ENCODE measurements at places on chromosomes 5 and 9. TPM values are rescaled to one million over a fixed set of nuclear protein-coding genes. Genes with fewer than 3 reads are reported as not detected.

The CCDC192 gene
- total RNA-seq, result not detected

GRCh38 chr9:93451849-93452709 lies 594 bp downstream of the FAM120A start:
- peaks cover 11% of the 10 kb centered on the region for H3K4me1 ChIP-seq
- peak; percentile 58 for DNase-seq
- peak overlapping the region; percentile 58 for H3K27ac ChIP-seq
- H3K27me3 ChIP-seq, result no peaks in the 10 kb centered on the region

- no peaks in the 10 kb centered on the region for H3K27me3 ChIP-seq
- peaks cover 5% of the 10 kb centered on the region for H3K4me1 ChIP-seq
- no peaks in the 10 kb centered on the region for H3K36me3 ChIP-seq
- H3K4me3 ChIP-seq, result no peak overlapping the region
These were observed 49.9 kb downstream of the CDO1 start for GRCh38 chr5:115766608-115767007.

- no peaks in the 10 kb centered on the region for H3K36me3 ChIP-seq
- no peak overlapping the region for H3K4me3 ChIP-seq
- H3K27me3 ChIP-seq, result no peaks in the 10 kb centered on the region
- H3K27ac ChIP-seq, result no peak overlapping the region
- no peaks in the 10 kb centered on the region for H3K4me1 ChIP-seq
- DNase-seq, result no peak
These were observed 262.2 kb downstream of the IRX2 start for GRCh38 chr5:2489306-2489705.

GRCh38 chr5:168356592-168356991 lies 65.1 kb downstream of the WWC1 start:
- no peaks in the 10 kb centered on the region for H3K36me3 ChIP-seq
- no peak overlapping the region for H3K27ac ChIP-seq
- H3K27me3 ChIP-seq, result no peaks in the 10 kb centered on the region
- no peaks in the 10 kb centered on the region for H3K4me1 ChIP-seq
- DNase-seq, result no peak

GRCh38 chr5:92605591-92605990 lies 975.4 kb downstream of the NR2F1-AS1 start:
- H3K4me3 ChIP-seq, result no peak overlapping the region
- no peak overlapping the region for H3K27ac ChIP-seq
- no peaks in the 10 kb centered on the region for H3K36me3 ChIP-seq
- no peak for DNase-seq
- H3K4me1 ChIP-seq, result no peaks in the 10 kb centered on the region
- no peaks in the 10 kb centered on the region for H3K27me3 ChIP-seq

DNA sequence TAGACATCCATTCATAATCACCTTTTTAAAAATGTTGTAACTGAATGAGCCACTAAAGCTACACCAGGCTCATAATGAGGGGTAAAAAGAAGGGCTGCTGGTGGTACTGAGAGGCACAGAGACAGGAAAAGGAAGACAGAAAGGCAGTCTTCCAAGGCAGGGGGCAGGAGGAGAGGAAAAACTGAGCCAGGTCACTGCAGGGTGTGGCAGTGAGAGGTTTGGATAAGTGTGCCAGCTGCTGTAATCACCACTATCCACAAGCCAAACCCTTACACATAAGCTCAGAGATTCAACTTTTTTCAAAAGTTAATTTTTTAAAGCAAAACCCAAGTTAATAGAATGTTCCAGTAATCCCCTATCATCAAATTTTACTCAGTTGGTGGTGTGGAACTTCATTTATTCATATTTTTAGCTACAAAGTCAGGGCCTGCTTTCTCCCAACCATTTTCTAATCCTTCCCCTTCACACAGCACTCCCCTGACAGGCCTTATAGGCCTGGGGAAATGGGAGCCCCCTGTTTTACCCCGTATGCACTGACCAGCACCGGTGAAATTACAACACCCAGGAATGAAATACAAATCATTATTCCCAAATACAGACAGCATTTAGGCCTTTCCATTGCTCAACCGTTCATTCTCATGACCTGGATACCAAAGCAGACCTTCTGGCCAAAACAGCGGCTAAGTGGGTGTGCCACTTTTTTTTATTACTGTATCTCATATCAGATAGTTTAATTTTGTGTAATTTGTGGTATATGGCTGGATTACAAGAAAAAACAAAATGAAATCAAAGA lies 76.3 kb downstream of the EFNA5 start:
- H3K36me3 ChIP-seq, result no peaks in the 10 kb centered on the region
- H3K4me1 ChIP-seq, result peaks cover 8% of the 10 kb centered on the region
- DNase-seq, result no peak
- no peak overlapping the region for H3K4me3 ChIP-seq
- no peaks in the 10 kb centered on the region for H3K27me3 ChIP-seq
- no peak overlapping the region for H3K27ac ChIP-seq

DNA sequence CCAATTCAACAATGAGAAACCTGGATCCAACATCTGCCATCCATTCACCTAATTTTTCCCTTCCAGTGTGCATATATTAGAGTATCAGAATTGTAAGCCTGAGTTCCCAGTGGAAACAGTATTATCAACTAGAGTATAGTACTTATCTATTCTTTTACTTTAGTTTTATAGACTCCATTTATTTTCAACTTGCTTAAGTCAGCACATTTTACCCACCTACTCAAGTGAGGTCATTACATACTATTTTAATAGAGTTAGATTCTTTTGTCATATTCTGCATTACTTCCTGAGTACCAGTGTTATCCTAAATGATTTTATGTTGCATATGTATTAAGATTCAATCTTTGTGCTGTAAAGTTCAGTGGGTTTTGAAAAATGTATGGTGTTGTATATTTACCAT lies 1393.3 kb downstream of the MAT2B start:
- H3K4me3 ChIP-seq, result no peak overlapping the region
- DNase-seq, result no peak
- no peak overlapping the region for H3K27ac ChIP-seq
- no peaks in the 10 kb centered on the region for H3K4me1 ChIP-seq
- H3K36me3 ChIP-seq, result no peaks in the 10 kb centered on the region
